ENCODE measurements at places on chromosomes 16 and 17.

DNA sequence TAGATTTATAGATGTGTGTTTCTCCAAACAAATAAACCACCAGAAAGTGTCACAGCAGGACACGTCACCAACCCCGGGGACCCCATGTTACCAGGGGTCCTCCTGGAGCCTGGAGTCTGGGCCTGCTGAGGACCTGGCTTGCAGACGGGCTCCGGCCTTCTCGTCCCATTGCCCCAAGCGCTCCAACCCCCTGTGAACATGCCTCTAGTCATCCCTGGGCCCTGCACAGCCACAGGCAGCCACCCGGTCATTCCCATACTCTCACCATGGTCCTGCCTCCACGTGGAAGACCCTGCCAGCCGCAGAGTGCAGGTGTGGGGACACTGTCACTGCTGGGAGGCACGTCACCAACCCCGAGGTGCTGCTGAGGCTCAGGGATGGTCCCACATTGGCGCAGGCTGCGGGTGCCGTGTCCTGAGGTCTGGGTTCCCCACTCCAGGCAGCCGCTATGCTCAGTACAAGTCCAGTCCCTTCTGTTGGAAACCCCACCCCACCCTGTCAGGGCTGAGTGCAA is 4.5 kb downstream of the SECTM1 start:
- DNase-seq = no peak

- DNase-seq = no peak
Observed at GRCh38 chr16:4262303-4262835, 10.5 kb downstream of the TFAP4 start.

- DNase-seq = no peak
Observed at GRCh38 chr17:73921306-73921705, 277.1 kb upstream of the SDK2 start.

GRCh38 chr17:42276609-42277341 is 584 bp upstream of the STAT5B start:
- peak; percentile 84 for DNase-seq

- DNase-seq = peak; percentile 41
Observed at GRCh38 chr16:12901597-12902461, at the start of gene SHISA9. SHISA9 (plus strand) TSS chr16:12901598.

GRCh38 chr16:66926171-66926947 is 1.0 kb upstream of the RRAD start:
- DNase-seq = peak; percentile 26

Measured in GM23248 (cell line).